Esophagus muscularis mucosa (tissue), 4 donors: ENCODE measurements at places on chromosomes 4 and X. TPM values are rescaled to one million over a fixed set of nuclear protein-coding genes. Genes with fewer than 3 reads are reported as not detected.

The GPRASP2 gene
- total RNA-seq = 14.9 TPM

The XK gene
- total RNA-seq = 11.9 TPM

- peak overlapping the region; percentile 73 for H3K27ac ChIP-seq
- no peak for DNase-seq
- H3K4me3 ChIP-seq = peak overlapping the region; percentile 22
- H3K4me1 ChIP-seq = peaks cover 16% of the 10 kb centered on the region
- no peaks in the 10 kb centered on the region for H3K27me3 ChIP-seq
- H3K36me3 ChIP-seq = no peaks in the 10 kb centered on the region
Observed at GRCh38 chrX:13151828-13152517, 107.6 kb upstream of the FAM9C start.

DNA sequence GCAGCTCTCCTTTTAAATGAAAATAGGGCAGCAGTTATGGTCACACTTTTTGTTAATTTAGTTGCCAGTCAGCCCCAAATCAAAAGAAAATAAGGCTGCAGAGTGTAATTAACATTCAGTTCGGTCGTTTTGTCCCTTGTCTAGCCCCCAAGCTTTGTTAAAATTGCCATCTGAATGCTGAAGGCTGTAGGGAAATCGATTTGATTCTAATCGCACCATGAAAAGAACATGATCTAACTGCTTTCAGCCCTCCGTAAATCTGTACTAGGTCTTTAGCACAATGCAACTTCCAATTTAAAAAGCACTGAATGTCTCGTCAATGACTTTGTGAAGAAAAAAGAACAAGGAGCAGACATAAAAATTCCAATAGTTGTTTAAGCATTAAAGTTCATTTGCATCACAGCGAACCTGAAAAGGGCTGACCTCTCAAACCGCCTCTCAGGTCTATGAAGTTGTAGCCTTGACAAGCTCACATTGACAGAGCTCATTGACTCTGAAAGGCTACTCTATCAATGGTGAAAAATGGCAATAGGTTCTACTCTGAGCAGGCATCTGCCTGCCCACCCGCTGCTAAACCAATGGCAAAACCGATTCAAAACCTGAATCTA is 48.9 kb downstream of the CHIC2 start:
- no peaks in the 10 kb centered on the region for H3K4me1 ChIP-seq
- H3K36me3 ChIP-seq = no peaks in the 10 kb centered on the region
- no peaks in the 10 kb centered on the region for H3K27me3 ChIP-seq

- DNase-seq = no peak
- peaks cover 57% of the 10 kb centered on the region for H3K36me3 ChIP-seq
- no peaks in the 10 kb centered on the region for H3K27me3 ChIP-seq
- H3K4me1 ChIP-seq = no peaks in the 10 kb centered on the region
- H3K27ac ChIP-seq = no peak overlapping the region
- no peak overlapping the region for H3K4me3 ChIP-seq
Observed at GRCh38 chr4:15568821-15569220, 86.3 kb downstream of the FBXL5 start.

GRCh38 chr4:88820698-88821415 is 123.2 kb upstream of the NAP1L5 start:
- peaks cover 58% of the 10 kb centered on the region for H3K4me1 ChIP-seq
- no peak for DNase-seq
- H3K4me3 ChIP-seq = peak overlapping the region; percentile 66
- no peaks in the 10 kb centered on the region for H3K36me3 ChIP-seq
- H3K27me3 ChIP-seq = no peaks in the 10 kb centered on the region
- peak overlapping the region; percentile 85 for H3K27ac ChIP-seq

DNA sequence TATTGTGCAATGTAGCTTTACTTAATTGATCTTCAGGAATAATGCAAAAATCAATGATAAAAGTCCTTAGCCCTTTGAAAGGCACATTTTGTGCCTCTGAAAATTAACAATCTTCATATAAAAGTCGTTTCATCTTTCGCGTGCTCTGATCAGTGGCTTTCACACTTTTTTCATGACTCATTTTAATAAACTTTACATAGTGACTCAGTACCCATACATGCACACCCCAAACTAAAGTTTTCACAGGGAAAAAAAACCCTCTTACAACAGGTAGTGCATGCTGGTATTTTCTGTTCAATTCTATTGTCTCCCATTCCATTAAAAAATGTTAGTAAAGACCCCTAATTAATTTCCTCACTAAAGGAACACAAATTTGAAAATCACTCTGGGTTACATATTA is 21.5 kb downstream of the RWDD4 start:
- peak overlapping the region; percentile 70 for H3K27ac ChIP-seq
- peaks cover 19% of the 10 kb centered on the region for H3K4me1 ChIP-seq
- peaks cover 10% of the 10 kb centered on the region for H3K36me3 ChIP-seq
- no peaks in the 10 kb centered on the region for H3K27me3 ChIP-seq

- H3K27me3 ChIP-seq = no peaks in the 10 kb centered on the region
- DNase-seq = no peak
- H3K27ac ChIP-seq = no peak overlapping the region
- H3K36me3 ChIP-seq = no peaks in the 10 kb centered on the region
- peak overlapping the region; percentile 56 for H3K4me3 ChIP-seq
Observed at GRCh38 chrX:102745513-102745856, 24.9 kb downstream of the GPRASP3 start.

GRCh38 chr4:88275516-88275915 is 8.8 kb downstream of the PPM1K start:
- no peaks in the 10 kb centered on the region for H3K27me3 ChIP-seq
- peaks cover 6% of the 10 kb centered on the region for H3K4me1 ChIP-seq
- DNase-seq = peak; percentile 19
- H3K27ac ChIP-seq = no peak overlapping the region
- no peak overlapping the region for H3K4me3 ChIP-seq
- H3K36me3 ChIP-seq = no peaks in the 10 kb centered on the region

GRCh38 chr4:176011529-176011928 is 54.1 kb upstream of the WDR17 start:
- no peaks in the 10 kb centered on the region for H3K4me1 ChIP-seq
- H3K4me3 ChIP-seq = no peak overlapping the region
- H3K27ac ChIP-seq = no peak overlapping the region
- no peaks in the 10 kb centered on the region for H3K36me3 ChIP-seq

GRCh38 chrX:35380808-35381700 is 417.1 kb upstream of the MAGEB16 start:
- H3K27me3 ChIP-seq = no peaks in the 10 kb centered on the region
- no peaks in the 10 kb centered on the region for H3K4me1 ChIP-seq
- DNase-seq = no peak
- no peaks in the 10 kb centered on the region for H3K36me3 ChIP-seq
- H3K4me3 ChIP-seq = no peak overlapping the region

DNA sequence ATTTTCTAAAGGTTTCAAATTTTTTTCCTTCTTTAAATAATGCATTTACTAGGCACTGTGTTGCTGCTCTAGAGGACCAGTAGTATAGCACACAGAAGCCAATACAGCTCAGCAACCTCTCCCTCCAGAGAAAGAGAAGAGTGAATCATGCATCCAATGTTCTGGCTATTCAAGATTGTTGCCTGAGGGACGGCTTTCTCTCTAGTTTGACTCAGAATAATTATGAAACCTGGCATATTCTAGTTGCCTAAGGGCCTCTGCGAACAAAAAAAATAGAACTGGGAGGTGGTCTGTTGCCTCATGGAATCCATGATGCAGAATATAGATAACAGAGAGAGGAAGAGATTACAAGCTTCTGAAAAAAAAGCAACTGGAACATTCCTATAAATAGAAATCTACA is 1233.3 kb upstream of the PABPC4L start:
- H3K27ac ChIP-seq = no peak overlapping the region
- no peaks in the 10 kb centered on the region for H3K27me3 ChIP-seq
- no peaks in the 10 kb centered on the region for H3K4me1 ChIP-seq
- H3K36me3 ChIP-seq = no peaks in the 10 kb centered on the region

DNA sequence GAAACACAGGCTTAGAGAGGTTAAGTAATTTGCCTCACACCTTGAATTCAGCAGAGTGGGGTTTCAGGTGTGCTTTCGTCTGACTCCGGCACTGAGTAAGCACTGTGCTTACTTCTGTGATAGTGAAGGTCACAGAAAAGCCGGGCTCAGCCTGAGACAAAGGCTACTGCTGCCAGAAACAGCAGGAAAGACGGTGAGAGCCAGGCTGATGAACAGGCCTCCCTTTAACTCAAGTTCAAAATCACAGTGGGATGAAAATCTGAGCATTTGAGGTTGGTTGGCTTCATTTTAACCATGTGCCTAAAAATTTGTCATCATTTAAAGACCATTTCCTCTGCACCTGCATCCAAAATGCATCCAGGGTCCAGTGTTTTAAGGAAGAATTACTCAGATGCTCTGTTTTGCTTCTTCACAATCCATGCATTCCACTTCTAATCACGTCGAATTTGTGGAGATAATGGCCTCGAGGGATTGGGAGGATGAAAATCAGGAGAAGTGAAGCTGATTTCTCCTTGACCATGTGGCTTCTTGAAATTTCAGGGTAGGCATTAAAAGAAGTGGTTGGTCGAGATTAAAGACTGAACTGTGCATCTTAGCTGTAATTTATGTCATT is 121.2 kb upstream of the LNX1 start:
- no peak overlapping the region for H3K4me3 ChIP-seq
- no peaks in the 10 kb centered on the region for H3K27me3 ChIP-seq
- H3K36me3 ChIP-seq = no peaks in the 10 kb centered on the region
- H3K27ac ChIP-seq = no peak overlapping the region
- no peak for DNase-seq

GRCh38 chr4:174580597-174580996 is 58.3 kb upstream of the HPGD start:
- no peaks in the 10 kb centered on the region for H3K27me3 ChIP-seq
- no peak for DNase-seq
- H3K36me3 ChIP-seq = no peaks in the 10 kb centered on the region
- no peaks in the 10 kb centered on the region for H3K4me1 ChIP-seq
